ENCODE measurements at places on chromosomes 3 and 15. TPM values are rescaled to one million over a fixed set of nuclear protein-coding genes. Genes with fewer than 3 reads are reported as not detected.

- no peak for ATAC-seq
Measured at GRCh38 chr3:175233957-175234940, 375.1 kb downstream of the NAALADL2 start.

DNA sequence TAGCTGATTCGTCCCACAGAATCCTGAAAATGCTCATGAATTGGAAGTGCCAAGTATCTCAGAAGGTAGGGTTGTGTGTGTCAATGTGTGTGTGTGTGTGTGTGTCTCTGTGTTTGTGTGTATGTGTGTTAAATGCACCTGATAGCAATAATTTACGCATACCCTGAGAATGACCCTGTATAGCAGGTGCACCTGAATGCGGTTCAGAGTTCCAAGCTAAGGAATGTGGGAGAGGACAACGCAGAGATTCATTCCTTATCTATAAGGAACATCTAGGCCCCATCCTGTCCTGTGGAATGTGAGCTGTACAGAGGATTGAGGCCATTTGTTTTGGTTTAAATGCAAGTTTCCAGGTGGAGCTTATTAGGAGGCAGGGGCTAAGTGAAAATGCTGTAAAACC lies 49.1 kb upstream of the NEDD4 start:
- no peak for ATAC-seq

The SAMMSON gene
- not detected for total RNA-seq

The GOLGA6L6 gene
- total RNA-seq, result not detected

DNA sequence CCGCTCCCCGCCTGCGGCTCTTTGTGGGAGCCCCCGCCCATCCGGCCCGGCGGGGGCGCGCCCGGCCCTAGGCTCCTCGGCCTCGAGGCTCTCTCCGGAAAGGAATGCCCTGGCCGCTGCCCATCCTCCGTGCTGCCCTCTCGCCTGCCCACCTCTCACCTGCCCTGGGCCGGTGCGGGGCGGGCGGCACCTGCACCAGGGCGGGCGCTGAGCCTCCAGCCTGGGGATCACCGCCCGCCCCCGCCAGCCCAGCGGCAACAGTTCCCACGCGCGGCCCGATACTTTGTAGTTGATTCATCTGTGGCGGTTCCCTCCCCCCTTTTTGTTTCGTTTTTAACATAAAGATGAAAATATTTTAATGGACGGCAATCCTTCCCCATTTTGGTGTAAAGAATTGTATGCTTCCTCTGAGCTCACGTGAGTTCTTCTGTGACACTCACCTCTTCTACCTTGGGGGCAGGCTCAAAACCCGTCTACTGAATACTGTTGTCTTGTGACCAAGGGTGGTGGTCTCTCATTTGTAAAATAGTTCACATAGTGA lies 1.9 kb downstream of the KLF13 start:
- ATAC-seq, result no peak

The MESP1 gene
- total RNA-seq, result 0.44 TPM

DNA sequence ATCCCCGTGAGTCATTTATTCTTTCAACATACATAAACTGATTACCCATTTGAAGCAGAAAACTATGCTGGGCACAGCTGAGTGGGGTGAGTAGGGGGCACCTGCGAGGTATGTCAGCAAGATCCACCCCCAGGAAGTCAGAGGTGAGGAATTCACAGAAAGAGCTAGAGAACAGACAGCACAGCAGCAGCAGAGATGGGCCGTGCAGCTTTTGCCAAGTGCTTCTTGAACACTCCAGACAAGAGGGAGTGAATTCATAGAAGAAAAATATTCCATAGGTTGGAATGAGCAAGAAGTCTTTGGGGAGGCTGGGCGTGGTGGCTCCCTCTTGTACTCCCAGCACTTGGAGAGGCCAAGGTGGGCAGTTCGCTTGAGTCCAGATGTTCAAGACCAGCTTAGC lies 9.4 kb upstream of the ADCY5 start:
- no peak for ATAC-seq

- no peak for ATAC-seq
Measured at GRCh38 chr3:12046406-12046805, 42.2 kb downstream of the SYN2 start.

DNA sequence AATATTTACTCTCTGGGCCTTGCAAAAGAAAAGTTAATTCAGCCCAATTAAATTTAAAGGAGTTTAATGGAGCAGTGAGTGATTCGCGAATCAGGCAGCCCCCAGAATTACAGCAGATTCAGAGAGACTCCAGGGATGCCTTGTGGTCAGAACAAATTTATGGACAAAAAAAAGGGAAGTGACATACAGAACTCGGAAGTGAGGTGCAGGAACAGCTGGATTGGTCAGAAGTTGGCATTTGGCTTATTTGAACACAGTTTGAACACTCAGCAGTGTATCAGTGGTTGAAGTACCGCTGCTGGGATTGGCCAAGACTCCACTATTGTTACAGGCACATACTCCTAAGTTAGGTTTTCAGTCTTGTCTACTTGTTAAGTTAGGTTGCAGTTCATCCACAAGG lies 145.0 kb upstream of the GAP43 start:
- no peak for ATAC-seq

GRCh38 chr3:5456199-5456598 lies 268.7 kb downstream of the EDEM1 start:
- no peak for ATAC-seq

The RAB11A gene
- 458 TPM for total RNA-seq

DNA sequence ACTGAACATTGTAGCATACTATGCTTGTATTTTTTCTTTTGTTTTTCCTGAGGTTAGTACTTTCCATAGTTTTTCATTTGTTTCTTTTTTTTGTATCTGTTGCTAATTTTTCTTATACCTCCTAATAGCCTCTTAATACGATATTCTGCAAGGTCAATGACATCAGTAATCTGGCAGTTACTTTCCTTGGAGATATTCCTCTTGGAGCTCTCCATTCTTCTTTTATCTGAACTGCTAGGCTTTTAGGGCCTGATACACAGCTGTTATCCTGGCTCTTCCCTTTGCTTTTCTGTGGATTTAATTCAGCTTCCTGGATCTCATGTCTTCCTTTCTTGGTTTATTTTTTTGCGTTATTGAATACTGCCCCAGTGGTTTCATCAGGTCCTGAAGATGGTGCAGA lies 12.9 kb downstream of the ALPK3 start:
- no peak for ATAC-seq

- ATAC-seq, result peak; percentile 71
Measured at GRCh38 chr3:56862352-56863062, 60.8 kb upstream of the ARHGEF3 start.

DNA sequence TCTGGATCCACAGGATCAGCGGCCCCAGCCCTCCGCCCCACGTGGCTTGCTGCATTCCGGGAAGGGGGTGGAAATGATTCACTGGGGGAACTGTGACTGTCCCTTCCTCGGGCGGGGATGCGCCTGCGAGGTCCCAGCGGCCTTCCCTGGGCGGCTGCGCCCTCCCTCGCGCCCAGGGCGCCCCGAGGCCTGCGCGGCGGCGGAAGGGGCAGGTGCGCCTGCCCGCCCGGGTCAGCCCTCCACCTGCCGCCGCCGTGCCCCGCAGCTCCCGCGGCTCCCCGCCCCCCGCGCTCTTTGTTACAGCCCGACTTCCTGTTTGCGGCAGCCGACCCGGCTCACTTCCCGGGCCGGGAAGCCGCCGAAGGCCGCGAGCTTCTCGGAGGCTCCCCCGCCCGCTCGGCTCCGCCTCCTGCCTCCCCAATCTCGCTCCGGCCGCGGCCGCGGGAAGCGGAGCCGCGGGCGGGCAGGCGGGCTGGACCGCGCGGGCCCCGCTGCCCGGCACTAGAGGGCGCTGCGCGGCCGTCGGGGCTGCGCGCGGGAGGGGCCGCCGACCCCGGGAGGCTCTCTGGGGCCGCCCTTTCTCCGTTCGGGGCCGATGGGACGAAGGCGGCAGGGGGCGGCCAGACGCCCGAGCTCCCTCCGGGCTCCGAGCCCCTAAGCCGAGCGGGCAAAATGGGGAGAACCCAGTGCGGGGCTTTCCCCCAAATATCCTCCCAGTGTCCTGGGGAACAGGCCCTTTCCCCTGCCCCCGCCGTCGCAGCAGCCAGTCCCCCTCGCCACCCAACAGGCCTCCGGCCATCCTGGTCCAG lies 11.5 kb upstream of the CHAC1 start:
- ATAC-seq, result peak; percentile 80

The TMCO5A gene
- total RNA-seq, result not detected

The SNRK gene
- total RNA-seq, result 33.0 TPM

The ZMAT3 gene
- 7.2 TPM for total RNA-seq

GRCh38 chr15:78087951-78088772 lies 4.2 kb upstream of the SH2D7 start:
- no peak for ATAC-seq

DNA sequence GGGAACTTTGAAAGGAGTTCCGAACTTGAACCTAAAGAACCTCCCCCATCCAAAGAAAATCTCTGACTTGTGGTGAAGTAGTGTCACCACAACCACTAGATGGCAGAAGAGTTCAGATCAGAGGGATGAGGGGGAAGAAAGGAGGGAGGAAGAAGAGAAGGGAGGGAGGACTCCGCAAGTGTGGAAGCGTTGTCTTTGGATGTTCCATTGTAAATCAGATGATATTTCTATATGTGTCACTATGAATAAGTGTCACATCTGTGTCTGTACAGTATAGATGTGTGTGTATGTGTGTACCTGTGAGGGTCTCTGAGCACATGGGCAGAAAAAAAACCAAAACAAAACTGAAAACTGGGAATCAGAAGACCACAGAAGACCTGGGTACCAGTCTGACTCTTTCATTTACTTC lies 16.9 kb downstream of the SLC24A1 start:
- ATAC-seq, result peak; percentile 70

DNA sequence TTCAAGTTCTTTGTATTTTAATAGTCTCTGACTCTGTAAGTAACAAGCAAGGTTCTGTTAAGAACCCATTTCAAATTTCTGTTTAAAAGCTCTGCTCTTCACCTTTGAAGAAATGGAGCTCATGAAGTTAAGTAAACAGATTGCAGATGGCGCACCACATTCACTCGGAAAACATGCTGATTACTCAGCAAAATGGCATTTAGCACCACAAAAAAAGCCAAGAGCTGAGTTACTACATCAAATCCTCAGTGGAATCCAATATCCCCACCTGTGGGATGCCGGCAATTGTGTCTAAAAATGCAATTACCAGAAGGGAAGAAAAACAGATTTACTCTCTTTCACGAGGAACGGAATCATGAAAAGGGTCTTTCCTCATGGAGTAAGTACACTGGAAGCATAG lies 758.0 kb downstream of the NTRK3 start:
- no peak for ATAC-seq

GRCh38 chr15:31062310-31062847 lies 39.1 kb downstream of the TRPM1 start:
- ATAC-seq, result no peak

GRCh38 chr15:79769069-79769481 lies 127.7 kb downstream of the MTHFS start:
- peak; percentile 31 for ATAC-seq

DNA sequence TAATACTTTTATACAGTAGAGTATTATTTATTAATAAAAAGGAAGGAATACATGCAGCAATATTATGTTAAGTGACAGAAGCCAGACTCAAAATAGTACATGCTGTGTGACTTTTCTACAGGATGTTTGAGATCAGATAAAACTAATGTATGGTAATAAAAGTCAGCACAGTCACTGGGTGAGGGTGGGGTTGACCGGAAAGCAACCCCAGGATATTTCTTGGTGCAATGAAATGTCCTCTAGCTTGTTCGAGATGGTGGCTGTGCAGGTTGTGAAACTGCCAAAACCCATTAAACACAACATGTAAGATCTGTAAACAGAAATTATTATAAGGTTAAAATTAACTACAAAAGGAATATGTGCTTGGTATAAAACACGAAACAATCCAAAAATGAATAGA lies 20.8 kb upstream of the ALDH1L1 start:
- ATAC-seq, result no peak

- no peak for ATAC-seq
Measured at GRCh38 chr3:174191380-174191779, 667.8 kb upstream of the NAALADL2 start.

DNA sequence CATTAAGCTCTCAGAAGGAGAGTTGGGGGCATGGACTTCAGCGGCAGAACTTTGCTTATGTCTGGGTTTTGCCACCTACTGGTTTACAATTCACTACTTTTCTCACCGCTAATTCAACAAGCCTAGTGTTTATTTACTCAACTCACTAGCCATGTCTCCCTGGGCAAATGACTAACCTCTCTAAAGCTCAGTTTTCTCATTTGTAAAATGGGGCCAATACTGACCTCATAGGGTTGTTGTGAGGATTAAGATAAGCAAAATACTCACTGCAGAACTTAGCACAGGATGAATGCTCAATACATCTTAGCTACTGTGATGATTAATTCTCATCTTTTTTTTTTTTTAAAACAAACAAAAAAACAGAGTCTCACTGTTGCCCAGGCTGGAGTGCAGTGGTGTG lies 106.3 kb downstream of the CADPS start:
- ATAC-seq, result no peak

- peak; percentile 95 for ATAC-seq
Measured at GRCh38 chr3:111071257-111072030, at the start of gene NECTIN3. Gene NECTIN3, plus strand, starts transcription at chr3:111071816. Its CDS starts 202 bp downstream, at chr3:111072018.

The IQCB1 gene
- total RNA-seq, result 9.0 TPM

GRCh38 chr3:179438841-179439240 lies 12.4 kb downstream of the GNB4 start:
- peak; percentile 42 for ATAC-seq

GRCh38 chr3:51216291-51216690 lies 168.8 kb upstream of the MANF start:
- ATAC-seq, result no peak

The OXTR gene
- total RNA-seq, result 0.16 TPM

DNA sequence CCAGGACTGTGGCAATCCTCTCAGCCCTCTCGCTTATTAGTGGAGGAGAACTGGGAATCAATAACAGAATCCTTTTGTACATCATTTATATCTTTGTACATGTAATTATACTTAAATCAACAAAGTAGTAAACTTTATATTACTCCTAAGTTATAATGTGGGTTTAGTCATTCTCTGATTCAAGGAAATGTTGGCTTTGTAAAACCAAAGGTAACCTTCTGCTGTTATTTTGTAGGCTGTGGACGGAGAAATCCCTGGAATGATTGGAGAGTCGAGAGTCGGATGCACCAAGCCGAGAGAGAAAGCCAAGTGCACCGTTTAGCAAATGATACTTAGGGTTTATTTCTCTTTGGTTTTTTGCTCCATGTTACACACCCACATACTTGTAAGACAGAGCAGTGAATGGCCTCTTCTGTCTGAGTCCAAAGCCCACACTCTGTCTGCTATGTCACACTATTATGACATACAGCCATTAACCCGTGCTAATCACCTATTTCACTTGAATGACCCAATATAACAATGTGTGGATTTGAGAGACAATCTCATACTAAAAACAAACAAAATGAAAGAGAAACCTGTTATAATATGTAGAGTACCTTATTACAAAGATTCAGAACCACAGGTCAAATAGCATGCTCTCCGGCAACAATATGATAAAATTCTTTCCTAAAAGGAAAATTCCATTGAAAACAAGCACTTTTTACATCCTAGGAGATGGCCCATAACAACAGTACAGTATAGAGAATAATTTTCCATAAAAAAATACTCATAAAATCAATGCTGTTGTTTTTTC lies 72.2 kb downstream of the MECOM start:
- ATAC-seq, result no peak

GRCh38 chr3:31847760-31848159 lies 133.3 kb downstream of the OSBPL10 start:
- no peak for ATAC-seq

The FOXB1 gene
- total RNA-seq, result not detected

GRCh38 chr3:172604895-172605646 lies 81.8 kb upstream of the TNFSF10 start:
- ATAC-seq, result no peak

- ATAC-seq, result no peak
Measured at GRCh38 chr3:45552031-45552793, 42.3 kb upstream of the LIMD1 start.

The ANKDD1A gene
- total RNA-seq, result 1.6 TPM
